Ascending aorta (tissue), 2 donors: ENCODE measurements at places on chromosomes 6 and 20. TPM values are rescaled to one million over a fixed set of nuclear protein-coding genes. Genes with fewer than 3 reads are reported as not detected.

ENPP3 gene
- total RNA-seq: not detected

WFDC5 gene
- not detected for total RNA-seq

PTK7 gene
- 34.9 TPM for total RNA-seq

C6orf58 gene
- not detected for total RNA-seq

PRDM13 gene
- total RNA-seq: not detected

KCNK16 gene
- not detected for total RNA-seq

TGM3 gene
- not detected for total RNA-seq

LINC00237 gene
- not detected for total RNA-seq

TUBB2B gene
- not detected for total RNA-seq

LY6G6F gene
- total RNA-seq: not detected

TBXT gene
- not detected for total RNA-seq

BANF2 gene
- total RNA-seq: not detected

LKAAEAR1 gene
- total RNA-seq: not detected

EYA2 gene
- 15.4 TPM for total RNA-seq

BAG2 gene
- total RNA-seq: 7.7 TPM

ELOVL2 gene
- 0.11 TPM for total RNA-seq

NKX2-2 gene
- not detected for total RNA-seq

GPX5 gene
- total RNA-seq: not detected

SCGN gene
- total RNA-seq: not detected

SLC24A3 gene
- 12.9 TPM for total RNA-seq

XKR7 gene
- not detected for total RNA-seq

RAB32 gene
- 89.2 TPM for total RNA-seq

OPN5 gene
- not detected for total RNA-seq

CPNE5 gene
- total RNA-seq: 1.3 TPM

SLC17A1 gene
- total RNA-seq: not detected

EPHA7 gene
- total RNA-seq: 0.43 TPM

SNAI1 gene
- 64.4 TPM for total RNA-seq

OSER1 gene
- 9.2 TPM for total RNA-seq

VGLL2 gene
- total RNA-seq: not detected

ACTL10 gene
- total RNA-seq: 26.3 TPM

NKX2-4 gene
- total RNA-seq: not detected

ERMARD gene
- total RNA-seq: 4.0 TPM

HSPA1L gene
- total RNA-seq: not detected

PROCR gene
- 241 TPM for total RNA-seq

COQ3 gene
- total RNA-seq: 1.7 TPM

C20orf96 gene
- 0.32 TPM for total RNA-seq

SPATA25 gene
- 32.8 TPM for total RNA-seq

SIRPB2 gene
- 8.6 TPM for total RNA-seq

KCNK5 gene
- total RNA-seq: 2.6 TPM

ARMH2 gene
- not detected for total RNA-seq

MTFR2 gene
- total RNA-seq: not detected

NOX3 gene
- not detected for total RNA-seq

ARFGEF3 gene
- 1.8 TPM for total RNA-seq

DEFB129 gene
- total RNA-seq: not detected

SRMS gene
- total RNA-seq: not detected

CLDN20 gene
- total RNA-seq: not detected

MEA1 gene
- 61.1 TPM for total RNA-seq

BAK1 gene
- 8.7 TPM for total RNA-seq

SAMHD1 gene
- total RNA-seq: 163 TPM

TNXB gene
- 493 TPM for total RNA-seq

MRPS18B gene
- 33.0 TPM for total RNA-seq

RALGAPA2 gene
- 68.9 TPM for total RNA-seq

EDN3 gene
- total RNA-seq: not detected

SSTR4 gene
- total RNA-seq: not detected

PRICKLE4 gene
- 15.5 TPM for total RNA-seq

TSPO2 gene
- not detected for total RNA-seq

OR2W1 gene
- total RNA-seq: not detected

OR2H1 gene
- total RNA-seq: not detected

TTLL9 gene
- not detected for total RNA-seq
